Aorta (tissue), 5 donors: ENCODE measurements at places on chromosomes 13 and 19. TPM values are rescaled to one million over a fixed set of nuclear protein-coding genes. Genes with fewer than 3 reads are reported as not detected.
A peak's percentile ranks its signal among the peaks of the same experiment; 100 is the strongest.

CEACAM6 gene
- 0.33 TPM for total RNA-seq

IPO5 gene
- 97.3 TPM for total RNA-seq

EDDM13 gene
- total RNA-seq = not detected

LAIR1 gene
- 27.4 TPM for total RNA-seq

GRCh38 chr13:60973529-60973928 lies 442.1 kb downstream of the PCDH20 start:
- no peak for DNase-seq
- no peak overlapping the region for H3K4me3 ChIP-seq
- no peak overlapping the region for H3K27ac ChIP-seq
- H3K36me3 ChIP-seq = no peaks in the 10 kb centered on the region

DNA sequence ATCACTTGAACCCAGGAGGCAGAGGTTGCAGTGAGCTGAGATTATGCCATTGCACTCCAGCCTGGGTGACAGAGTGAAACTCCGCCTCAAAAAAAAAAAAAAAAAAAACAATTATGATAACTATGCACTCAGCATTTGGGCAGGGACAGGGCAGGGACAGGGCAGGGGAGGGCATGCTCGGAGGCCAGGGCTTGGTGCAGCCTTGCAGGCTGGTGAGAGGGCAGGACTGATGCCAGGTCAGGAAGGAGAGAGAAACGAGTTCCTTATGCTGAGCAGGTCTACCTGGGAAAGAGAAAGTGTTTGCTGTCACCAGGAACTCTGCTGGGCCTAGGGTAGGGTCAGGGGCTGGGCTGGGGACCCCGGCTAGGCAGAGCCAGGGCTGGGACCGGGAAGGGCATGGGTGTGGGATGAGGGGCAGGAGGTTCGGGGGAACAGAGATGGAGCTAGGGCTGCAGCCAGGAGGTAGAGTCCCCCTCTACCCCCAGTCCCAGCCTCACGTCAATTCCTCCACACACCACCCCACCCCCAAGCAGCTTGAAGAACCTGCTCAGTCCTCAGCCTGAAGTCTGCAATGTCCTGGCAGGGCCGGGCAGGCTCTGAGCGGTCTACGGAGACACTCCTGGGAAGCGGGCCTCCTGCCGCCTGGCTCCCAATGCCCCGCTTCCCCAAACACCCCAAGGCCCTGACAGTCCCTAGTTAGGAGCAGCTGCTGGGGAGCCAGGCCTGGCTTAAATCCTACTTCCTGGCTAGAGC lies 2.8 kb downstream of the FXYD3 start:
- no peaks in the 10 kb centered on the region for H3K36me3 ChIP-seq
- no peaks in the 10 kb centered on the region for H3K27me3 ChIP-seq
- H3K27ac ChIP-seq = no peak overlapping the region
- peak; percentile 20 for DNase-seq
- H3K4me3 ChIP-seq = no peak overlapping the region
- H3K4me1 ChIP-seq = no peaks in the 10 kb centered on the region

GRCh38 chr13:73286177-73286576 lies 227.4 kb downstream of the KLF5 start:
- H3K4me3 ChIP-seq = no peak overlapping the region
- H3K27ac ChIP-seq = no peak overlapping the region
- DNase-seq = no peak

DNA sequence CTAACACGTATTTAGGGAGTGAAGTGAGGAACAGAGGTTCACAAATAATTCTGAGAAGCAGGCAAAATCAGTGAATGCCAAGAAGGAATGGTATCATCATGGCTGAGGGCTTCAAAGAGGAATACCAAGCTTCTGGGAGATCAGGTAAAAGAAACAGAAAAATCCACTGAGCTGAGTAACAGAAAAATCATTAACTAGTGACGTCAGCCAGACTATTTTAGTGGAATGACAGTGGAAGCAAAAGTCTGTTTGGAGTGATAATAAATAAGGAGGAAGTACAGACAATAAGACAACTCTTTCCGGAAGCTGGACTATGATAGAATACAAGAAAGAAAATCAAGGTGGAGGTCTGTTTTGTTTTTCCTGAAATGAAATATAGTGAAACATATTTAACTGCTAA lies 83.5 kb downstream of the SACS start:
- peaks cover 5% of the 10 kb centered on the region for H3K36me3 ChIP-seq
- no peak for DNase-seq

- H3K4me1 ChIP-seq = no peaks in the 10 kb centered on the region
- no peak overlapping the region for H3K27ac ChIP-seq
- no peaks in the 10 kb centered on the region for H3K27me3 ChIP-seq
- no peaks in the 10 kb centered on the region for H3K36me3 ChIP-seq
- no peak for DNase-seq
Observed at GRCh38 chr13:81874681-81875661, 1534.0 kb upstream of the SPRY2 start.

DNA sequence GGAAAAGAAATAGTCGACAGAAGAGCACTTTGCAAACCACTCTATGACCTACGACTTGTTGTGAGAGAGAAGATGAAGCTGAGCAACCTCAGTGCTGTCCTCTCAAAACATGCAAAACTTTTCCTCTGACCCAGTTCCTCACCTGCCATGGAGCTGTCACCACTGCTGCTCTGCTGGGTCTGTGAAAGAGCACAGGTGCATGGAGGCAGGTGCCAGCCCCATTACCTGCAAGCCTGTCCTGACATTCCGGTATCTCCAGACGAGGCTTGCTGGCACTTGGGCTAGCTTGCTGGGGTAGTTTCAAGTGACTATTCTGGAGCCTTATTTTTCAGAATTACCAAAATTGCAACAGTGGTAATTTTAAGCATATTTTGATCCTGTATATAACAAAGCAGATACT lies 49.5 kb upstream of the RFXAP start:
- no peak for DNase-seq
- H3K4me1 ChIP-seq = no peaks in the 10 kb centered on the region
- H3K36me3 ChIP-seq = no peaks in the 10 kb centered on the region
